ENCODE measurements at places on chromosomes 5 and 9. TPM values are rescaled to one million over a fixed set of nuclear protein-coding genes. Genes with fewer than 3 reads are reported as not detected.

The SLC46A2 gene
- 0.33 TPM for polyA plus RNA-seq

The CER1 gene
- polyA plus RNA-seq, result 0.24 TPM

The F2R gene
- 40.8 TPM for polyA plus RNA-seq

The CREB3 gene
- polyA plus RNA-seq, result 40.7 TPM

The TIMD4 gene
- polyA plus RNA-seq, result 0.33 TPM

The PCDHB9 gene
- 3.1 TPM for polyA plus RNA-seq

The SNCAIP gene
- polyA plus RNA-seq, result 16.5 TPM

The HARS1 gene
- polyA plus RNA-seq, result 73.1 TPM

The IL3 gene
- not detected for polyA plus RNA-seq

The SH3TC2 gene
- 3.2 TPM for polyA plus RNA-seq

The CKS2 gene
- 78.1 TPM for polyA plus RNA-seq

The OBP2B gene
- not detected for polyA plus RNA-seq

- DNase-seq, result no peak
These were observed 168.1 kb downstream of the FGF1 start for GRCh38 chr5:142517840-142518239.

- no peak for DNase-seq
These were observed 25.4 kb downstream of the RXRA start for GRCh38 chr9:134351606-134352176.

GRCh38 chr9:108386859-108387384 lies 468.9 kb downstream of the ACTL7B start:
- DNase-seq, result no peak

GRCh38 chr5:134020188-134020587 lies 15.4 kb upstream of the VDAC1 start:
- DNase-seq, result no peak

DNA sequence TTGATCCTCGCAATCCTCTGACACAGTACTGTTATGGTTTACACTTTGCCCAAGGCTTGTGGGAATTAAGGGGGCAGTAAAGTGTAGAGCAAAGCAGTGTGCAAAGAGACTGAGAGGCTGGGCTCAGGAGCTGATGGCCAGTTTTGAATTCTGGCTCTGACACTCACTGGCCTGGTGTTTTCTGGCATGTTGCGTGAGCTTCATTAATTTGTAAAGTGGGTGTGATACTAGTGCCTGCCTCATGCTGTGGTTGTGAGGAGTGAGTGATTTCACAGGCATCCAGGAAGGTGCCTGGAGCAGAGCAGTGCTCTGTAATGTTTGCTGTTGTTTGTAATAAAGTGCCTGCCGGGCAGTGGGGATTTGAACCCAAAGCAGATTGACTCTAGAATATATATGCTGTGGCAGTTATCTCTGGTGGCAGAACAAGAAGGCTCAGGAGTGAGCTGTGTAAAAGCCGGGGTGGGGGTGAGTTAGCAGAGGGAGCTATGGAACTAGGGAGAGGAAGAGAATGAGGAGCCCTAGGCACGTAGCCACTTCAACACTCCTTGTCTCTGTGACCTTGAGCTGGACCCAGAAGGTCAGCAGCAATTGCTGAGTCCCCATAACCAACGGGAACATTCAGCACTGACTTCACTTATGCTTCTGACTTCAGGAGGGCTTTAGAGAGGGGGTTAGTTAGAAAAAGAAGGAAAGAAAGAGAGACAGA lies 108.5 kb downstream of the DOCK2 start:
- no peak for DNase-seq

DNA sequence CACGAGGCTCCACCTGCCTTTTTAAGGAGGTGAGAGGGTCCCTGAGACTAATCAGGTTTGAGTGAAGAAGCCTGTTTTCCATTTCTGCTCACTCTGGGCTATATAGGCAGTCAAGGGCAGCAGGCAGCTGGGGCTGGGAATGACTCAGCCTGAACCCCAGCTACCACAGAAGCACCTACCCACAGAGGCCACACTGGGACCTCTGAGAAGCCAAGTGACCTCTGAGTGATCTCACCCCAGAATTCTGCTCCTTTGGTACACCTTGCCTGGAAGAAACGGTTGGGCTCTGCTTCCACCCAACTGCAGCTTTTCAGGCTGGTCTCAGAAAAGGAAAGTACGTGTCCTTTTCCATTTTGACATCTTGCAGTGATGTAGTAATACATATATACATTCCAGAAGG lies 6.8 kb downstream of the FAM219A start:
- no peak for DNase-seq

- no peak for DNase-seq
These were observed 3.5 kb downstream of the TMEM38B start for GRCh38 chr9:105697871-105698270.

GRCh38 chr5:53262348-53262970 lies 152.9 kb upstream of the MOCS2 start:
- no peak for DNase-seq

DNA sequence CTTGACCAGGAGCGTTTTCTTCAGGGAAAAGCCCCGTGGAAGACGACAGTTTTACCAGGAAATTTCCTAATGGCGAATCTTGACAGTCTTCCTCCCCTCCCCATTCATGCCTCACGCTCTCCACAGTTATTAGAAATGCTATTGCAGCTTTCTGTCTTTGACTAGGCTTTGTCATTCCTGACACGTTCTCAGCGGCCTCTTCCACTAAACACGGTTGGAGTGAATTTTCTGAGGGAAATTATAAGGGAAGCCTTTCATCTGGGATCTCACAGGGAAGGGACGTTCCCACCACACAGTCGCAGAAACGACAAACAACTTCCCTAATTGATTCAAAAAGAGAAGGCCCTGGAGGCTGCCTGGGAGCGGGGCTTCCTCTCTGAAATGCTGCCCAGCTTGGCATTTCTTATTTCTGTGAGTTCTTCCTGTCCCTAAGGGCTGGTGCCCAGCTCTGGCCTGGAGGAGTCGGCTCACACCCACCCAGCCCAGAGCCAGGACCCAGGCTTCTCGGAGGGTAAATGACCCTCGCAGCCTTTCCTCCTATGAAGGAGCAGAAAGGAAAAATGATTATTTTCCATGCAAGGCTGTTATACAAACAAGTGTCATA lies 57.1 kb upstream of the PPP1R26 start:
- no peak for DNase-seq

DNA sequence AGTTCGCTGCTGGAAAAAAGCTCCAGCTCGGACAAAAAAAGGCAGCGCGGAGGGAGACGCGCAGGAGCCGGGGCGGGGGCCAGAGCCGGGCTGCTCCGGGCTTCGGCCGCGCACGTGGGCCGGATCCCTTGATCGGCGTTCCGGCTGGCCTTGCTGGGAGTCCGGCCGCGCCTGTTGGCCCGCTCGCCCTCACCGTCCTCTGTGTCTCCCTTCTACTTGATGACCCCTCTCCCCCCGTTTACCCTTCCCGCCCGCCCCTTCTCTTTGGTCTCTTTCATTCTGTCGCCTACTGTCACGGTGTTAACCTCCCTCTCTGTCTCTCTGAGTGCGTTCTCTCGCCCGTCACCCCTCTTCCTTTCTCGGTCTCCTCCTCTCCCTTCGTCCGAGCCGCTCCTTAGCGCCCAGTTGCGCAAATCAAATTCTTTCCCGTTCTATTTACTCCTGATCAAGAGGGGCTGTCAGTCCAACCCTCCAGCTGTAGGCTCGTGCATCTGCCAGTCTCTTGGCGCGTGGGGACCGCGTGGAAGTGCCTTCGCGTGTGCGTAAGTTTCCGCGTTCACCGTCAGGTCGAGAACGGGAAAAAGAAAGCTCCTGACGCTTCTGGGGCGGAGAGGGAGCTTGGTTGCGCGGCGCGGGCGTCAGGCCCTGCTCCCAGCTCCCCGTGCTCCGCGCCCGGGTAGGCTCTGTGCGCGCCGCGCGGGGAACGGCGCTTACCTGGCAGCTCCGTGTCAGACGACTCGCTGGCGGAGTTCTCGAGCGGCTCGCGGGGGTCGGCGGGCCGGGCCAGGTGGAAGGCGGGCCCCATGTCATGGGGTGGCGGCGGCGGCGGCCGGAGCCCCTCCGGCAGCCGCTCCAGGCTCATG lies 798 bp downstream of the PITX1 start:
- no peak for DNase-seq

- DNase-seq, result peak; percentile 36
These were observed at the start of gene KLHL3 for GRCh38 chr5:137735555-137736284. Gene KLHL3 (minus strand): TSS chr5:137736089. CDS start chr5:137735646, 443 bp downstream.

- no peak for DNase-seq
These were observed 62.5 kb upstream of the ITGA1 start for GRCh38 chr5:52725065-52725746.

GRCh38 chr5:160626322-160626721 lies 204.7 kb downstream of the PTTG1 start:
- DNase-seq, result no peak

- no peak for DNase-seq
These were observed 176.6 kb upstream of the TYRP1 start for GRCh38 chr9:12516573-12516972.

DNA sequence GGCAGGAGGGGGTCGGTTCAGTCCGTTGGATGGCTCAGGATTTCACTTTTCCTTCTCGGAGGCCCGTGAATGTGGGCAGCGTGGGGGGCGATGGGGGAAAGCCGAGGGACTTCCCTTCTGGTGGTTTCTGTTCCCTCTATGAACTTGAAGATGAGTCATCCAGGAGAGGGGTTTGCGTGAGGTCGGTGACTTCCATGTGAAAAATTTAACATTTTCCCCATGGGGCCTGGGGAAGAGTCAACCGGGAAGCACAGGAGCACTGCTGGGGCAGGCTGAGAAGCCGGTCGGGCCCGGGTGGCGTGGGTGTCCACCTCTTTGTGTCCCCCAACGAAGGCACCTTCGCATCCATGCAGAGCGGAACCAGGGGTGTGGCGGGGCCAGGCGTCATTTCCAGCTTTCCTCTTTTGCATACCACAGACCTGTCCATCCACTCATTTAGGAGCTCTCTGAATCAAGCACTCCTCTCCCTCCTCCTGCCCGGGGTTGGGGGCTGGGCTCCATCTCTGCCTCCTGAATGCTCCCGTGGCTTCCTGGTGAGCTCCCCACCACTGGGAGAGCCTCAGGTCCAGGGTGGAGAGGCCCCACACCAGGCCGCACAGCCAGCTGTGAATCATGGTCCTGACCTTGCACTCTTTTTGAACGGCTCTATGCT lies 68.4 kb downstream of the ANKRD33B start:
- DNase-seq, result no peak

Measured in right lung (tissue), 10 donors.